ENCODE measurements at places on chromosomes 3 and 15.

GRCh38 chr15:99590913-99591646 is 25.3 kb downstream of the MEF2A start:
- no peak for DNase-seq

GRCh38 chr3:100516838-100517237 is 24.4 kb downstream of the TMEM45A start:
- DNase-seq = no peak

DNA sequence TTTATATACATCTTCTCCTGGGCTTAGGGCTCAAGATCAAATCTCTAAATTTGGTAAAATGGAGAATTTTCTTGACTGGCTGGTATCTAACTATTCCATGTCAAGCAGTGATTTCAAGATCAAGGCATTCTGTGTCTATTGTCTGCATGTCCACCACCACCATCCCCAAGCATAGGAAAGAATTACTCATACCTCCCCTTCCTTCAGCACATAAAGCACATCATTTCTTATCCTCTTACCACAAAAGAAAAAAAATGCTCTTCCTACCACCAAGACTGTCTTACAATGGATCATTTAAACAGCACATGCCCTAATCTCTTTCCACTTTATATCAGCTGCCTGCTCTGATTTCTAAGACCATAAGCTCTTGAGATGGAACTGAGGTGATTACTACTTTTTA is 470.5 kb upstream of the THBS1 start:
- no peak for DNase-seq

- no peak for DNase-seq
Observed at GRCh38 chr15:34987609-34988026, 469 bp downstream of the ZNF770 start.

GRCh38 chr15:42742149-42742548 is 5.2 kb upstream of the CDAN1 start:
- DNase-seq = no peak

GRCh38 chr3:16398648-16399047 is 114.9 kb downstream of the RFTN1 start:
- no peak for DNase-seq

DNA sequence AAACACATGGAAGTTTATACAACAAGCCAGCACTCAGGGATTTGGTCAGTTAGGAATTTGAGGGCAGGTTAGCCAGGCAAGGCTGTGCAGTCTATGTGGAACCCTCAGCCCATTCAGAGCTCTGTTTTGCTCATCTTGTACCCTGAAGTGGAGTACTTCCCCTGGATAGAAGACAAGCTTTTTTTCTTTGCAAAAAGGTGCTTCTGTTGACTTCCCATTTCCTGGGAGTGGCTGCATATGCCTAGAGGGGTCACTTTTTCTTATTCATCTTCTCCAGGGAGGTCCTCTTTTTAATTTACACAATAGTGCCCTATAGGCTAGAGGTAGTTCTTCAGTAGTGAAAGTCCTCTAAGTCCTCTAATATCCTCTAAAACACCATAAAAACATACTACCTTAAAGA is 225.0 kb upstream of the P2RY1 start:
- DNase-seq = no peak
